ENCODE measurements at places on chromosomes 7 and 10.

- DNase-seq: no peak
These were observed 59.5 kb upstream of the CAV2 start for GRCh38 chr7:116439841-116440549.

GRCh38 chr7:69677881-69678493, 79.7 kb downstream of the AUTS2 start:
- no peak for DNase-seq

GRCh38 chr7:134362587-134363483, 46.1 kb upstream of the SLC35B4 start:
- DNase-seq: no peak

DNA sequence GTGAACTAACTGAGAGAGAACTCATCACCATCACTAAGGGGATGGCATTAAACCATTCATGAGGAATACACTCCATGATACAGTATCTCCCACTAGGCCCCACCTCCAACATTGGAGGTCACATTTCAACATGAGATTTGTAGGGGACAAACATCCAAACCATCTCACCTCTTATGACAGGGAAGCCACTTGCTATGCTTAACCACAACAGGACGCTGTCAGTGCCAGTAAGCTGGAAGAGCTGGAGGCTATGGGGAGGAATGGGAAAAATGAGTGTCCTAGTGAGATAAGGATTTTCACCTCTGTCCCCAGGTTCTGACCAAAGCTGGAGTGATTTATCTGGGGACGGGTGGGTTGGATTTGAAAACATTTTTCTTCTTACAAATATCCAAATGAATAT, 17.6 kb downstream of the PLCE1 start:
- DNase-seq: no peak

DNA sequence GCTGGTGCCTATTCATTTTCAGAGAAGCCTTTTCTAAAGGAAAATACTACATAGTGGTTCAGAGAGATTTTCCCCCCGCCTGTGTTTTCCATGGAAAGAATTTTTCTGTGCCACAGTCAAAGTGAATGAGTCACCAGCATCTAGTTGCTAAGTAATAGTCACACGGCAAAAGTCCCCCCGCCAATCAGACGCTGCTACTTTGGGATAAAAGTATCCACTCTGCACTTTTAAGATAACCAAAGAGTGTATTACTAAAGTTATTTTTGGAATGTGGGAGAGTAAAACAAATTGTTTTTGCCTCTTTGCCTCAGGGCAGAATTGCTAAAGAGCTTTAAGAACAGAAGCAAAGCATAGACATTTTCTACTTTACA, 23.5 kb downstream of the ABLIM1 start:
- DNase-seq: no peak

GRCh38 chr10:37390926-37391325, 265.5 kb downstream of the ANKRD30A start:
- no peak for DNase-seq

- DNase-seq: no peak
These were observed at the start of gene BICC1 for GRCh38 chr10:58512491-58513187. TSS of gene BICC1 (plus strand) at chr10:58512872. CDS start at chr10:58513144, 272 bp downstream.

DNA sequence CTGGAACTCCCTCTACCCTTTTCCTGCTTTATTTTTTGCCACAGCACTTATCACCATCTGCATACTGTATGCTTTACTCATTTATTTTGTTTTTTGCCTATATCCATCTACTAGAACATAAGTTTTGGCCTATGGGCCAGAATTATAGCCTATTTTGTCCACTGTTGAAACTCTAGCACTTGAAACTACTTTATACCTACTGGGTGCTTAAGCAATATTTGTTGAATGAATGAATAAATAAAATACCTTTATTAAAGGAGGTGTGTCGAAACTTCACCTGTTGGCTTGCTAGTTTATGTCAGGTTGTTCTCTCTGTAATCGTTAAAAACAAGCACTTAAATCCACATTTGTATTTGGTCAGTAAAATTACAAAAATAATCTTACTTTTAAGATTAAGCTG, 53.3 kb downstream of the MTERF1 start:
- DNase-seq: no peak

- DNase-seq: no peak
These were observed 56.2 kb upstream of the ETV1 start for GRCh38 chr7:14045651-14046050.

GRCh38 chr7:102081244-102081627, 205.4 kb upstream of the SH2B2 start:
- no peak for DNase-seq

GRCh38 chr7:54995610-54996363, 23.0 kb upstream of the EGFR start:
- no peak for DNase-seq

- no peak for DNase-seq
These were observed 30.0 kb downstream of the STK17A start for GRCh38 chr7:43612599-43613589.

DNA sequence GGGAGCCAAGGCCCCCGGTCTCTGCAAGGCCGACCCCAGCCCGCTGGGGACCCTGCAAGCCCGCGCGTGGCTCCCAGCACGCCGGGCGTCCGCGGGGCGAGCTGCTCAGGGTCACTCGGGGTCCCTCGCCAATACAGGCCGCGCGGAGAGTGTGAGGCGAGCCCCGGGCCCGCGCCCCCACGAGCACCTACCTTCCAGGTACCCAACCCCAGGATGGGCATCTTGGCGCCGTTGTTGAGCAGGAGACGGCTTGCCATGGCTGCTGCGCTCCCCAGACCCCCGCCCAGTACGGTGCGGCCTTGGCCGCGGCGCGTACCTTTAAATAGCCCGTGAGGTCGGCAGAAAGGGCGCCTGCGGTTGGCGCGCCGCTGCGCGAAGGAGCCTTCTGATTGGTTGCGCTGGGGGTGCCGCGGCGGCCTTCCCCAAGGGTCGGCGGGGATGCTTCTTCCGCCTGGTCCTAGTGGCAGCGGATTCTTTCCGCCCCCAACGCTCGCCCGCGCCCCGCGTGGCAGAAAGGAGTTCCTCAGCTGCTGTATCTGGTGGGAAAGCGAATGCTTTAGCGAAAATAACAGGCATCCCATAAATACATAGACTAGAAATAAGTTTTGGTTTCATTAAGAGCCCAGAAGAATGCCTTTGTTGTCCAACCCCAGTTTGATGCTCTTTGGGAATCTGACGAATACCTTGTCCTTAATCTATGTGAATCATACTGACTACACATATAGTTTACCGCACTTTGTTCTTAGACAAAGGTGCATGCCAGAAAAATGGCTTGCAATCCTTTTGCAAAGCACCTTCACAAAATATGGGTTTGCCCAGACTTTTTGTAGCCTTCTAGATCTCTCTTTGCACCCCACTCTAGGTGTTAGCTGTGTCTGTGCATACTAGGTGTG, at the start of gene AKR1B1:
AKR1B1 (minus strand) TSS at position 295 of the 893 bp plus-strand sequence; CDS start at position 257, 38 bp downstream.
- DNase-seq: peak; percentile 75

- no peak for DNase-seq
These were observed 95.7 kb upstream of the SFMBT2 start for GRCh38 chr10:7506571-7506970.

- DNase-seq: peak; percentile 13
These were observed 426 bp downstream of the SYPL1 start for GRCh38 chr7:106111655-106112117.

DNA sequence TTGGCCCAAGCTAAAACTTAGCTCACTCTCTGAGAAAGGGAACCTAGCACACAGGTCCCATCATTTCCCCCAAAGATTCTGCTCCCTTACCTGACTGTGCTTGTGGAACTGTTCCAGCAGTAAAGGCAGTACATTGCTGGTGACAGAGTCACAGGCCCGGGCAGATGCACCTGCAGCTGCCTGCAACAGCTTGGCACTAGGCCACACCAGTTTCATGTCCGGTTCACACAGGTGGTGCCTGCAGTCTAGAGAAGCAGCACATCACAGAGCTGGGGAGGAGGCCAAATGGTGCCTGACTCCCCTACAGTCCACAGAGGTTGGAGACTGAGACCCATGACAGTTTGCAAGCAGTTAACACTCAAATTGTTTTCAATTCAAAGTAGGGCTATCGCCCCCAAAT, 22.2 kb downstream of the ZDHHC16 start:
- no peak for DNase-seq

DNA sequence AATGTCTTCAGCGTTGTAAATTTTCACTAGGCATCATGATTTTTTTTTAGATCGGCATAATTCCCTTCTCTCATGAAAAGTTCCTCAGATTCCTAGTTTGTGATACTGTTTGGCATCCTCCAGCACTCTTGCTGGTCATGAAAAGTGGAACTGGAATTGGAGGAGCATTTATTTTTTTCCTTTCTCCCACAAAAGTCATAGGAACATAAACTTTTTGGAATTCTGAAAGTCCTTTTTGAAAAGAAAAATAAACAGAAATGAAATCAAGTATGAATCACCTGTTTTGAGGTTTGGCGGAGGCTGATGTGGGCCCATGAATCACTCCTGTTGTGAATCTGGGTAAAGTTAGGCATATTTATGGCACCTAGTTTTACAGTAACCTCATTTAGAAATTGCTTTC, 17.7 kb downstream of the CACNB2 start:
- no peak for DNase-seq

DNA sequence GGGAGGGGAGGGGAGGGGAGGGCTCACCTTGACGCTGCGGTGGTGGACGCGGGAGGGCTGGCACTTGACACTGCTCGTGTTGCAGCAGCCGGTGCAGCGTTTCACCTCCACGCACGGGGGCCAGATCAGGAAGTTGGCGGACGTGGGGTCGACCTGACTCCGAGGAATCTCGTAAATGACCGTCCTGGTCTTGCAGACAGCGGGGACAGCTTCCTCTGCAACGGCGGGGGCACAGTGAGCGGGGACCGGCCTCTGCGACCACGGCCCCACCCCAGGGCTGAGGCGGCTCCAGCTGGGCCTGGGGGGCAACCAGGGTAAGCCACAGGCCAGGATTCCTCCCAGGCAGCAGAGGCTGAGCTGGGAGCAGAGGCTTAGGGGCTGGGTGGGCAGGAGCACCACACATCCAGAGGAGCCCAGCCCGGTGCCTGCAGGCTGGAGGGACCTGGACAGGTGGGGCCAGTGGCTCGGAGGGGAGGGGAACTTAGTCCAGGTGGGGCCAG, 8.8 kb downstream of the PDGFA start:
- no peak for DNase-seq

- no peak for DNase-seq
These were observed 705.6 kb upstream of the GALNT17 start for GRCh38 chr7:70426249-70426880.

DNA sequence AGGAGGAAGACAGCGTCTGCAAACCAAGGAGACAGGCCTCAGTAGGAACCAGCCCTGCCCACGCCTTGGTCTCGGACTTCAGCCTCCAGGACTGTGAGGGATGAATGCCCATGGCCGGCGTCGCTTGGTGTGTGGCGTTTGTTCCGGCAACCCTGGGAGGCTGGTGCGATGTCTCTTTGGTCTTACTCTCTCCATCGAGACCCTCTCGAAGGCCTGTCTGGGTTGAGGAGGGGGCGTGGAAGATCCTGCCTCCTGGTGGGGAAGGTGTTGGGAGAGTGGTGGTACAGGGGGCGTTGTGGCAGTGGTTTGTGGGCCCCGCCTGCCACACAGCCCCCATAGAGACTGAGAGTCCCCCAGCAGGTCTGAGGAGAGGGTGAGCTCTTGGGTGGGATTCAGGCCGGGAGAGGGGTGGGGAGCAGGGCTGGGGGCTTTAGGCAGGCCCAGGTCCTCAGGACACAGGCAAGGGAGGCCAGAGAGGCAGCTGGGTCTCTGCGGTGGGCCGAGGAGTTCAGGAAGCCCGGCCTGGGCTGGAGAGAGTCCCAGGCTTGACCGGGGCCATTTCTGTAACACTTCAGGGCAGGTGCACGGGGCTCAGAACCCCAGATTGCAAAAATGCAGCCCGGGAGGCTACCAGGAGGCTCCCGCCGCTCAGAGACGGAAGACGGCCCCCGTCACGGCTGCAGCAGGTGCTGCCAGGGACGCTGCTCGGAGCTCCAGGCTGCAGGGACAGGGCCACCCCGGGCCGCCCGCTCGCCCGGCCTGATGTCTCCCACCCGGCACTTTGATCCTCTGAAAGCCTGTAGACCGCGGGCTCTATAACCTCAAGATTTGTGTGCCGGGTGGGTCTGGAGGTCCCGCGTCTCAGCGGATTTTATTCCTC, 33.8 kb upstream of the PSMG3 start:
- no peak for DNase-seq

GRCh38 chr7:24365606-24366005, 81.6 kb downstream of the NPY start:
- DNase-seq: no peak

- DNase-seq: no peak
These were observed 38.2 kb downstream of the GBX1 start for GRCh38 chr7:151129117-151129959.

- DNase-seq: no peak
These were observed 332.1 kb downstream of the PTPRN2 start for GRCh38 chr7:158255558-158255957.

GRCh38 chr7:155377071-155377837, 79.6 kb downstream of the INSIG1 start:
- DNase-seq: no peak

DNA sequence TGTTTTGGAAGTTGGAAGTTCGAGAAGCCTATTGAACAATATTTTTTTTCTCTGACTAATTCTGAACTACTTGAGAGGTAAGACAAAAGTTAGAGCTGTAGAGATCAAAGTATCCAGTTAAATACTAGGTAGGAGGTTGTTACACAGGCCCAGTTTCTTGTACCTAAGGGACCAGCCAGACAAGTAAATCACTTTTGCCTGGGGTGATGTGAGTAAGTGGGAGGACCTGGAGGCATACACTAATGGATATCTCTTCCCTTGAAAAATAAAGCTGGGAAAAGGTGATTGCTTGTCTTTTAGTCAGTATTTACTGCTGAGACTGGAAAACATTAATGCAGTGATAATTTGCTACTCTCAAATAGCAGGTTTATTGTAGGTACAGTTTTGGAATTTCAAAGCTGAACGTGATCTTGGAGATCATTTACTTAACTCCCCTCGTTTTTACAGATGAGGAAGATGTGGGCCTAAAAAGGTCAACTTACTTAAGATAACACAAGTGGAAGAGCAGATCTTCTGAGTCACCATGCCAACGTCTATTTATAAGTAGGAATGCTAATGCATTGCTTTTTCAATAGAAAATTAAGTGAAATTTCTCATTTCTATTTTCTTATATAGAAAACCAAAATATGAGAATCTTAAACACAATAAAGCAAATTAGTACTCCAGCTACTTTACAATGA, 181.3 kb downstream of the PPP1R9A start:
- DNase-seq: no peak

GRCh38 chr7:79236352-79237028, 217.0 kb downstream of the MAGI2 start:
- DNase-seq: no peak

GRCh38 chr10:113518816-113519591, 33.8 kb upstream of the HABP2 start:
- no peak for DNase-seq

GRCh38 chr10:78831461-78831860, 237.3 kb upstream of the ZMIZ1 start:
- DNase-seq: no peak

Measured in stimulated activated CD8-positive, alpha-beta memory T cell treated with anti-CD3 and anti-CD28 coated beads, Interleukin-15, amount 100 ng/mL, for 24 hours (primary cell).